Naive thymus-derived CD4-positive, alpha-beta T cell (primary cell): ENCODE measurements at places on chromosomes 1 and 21.
A peak's percentile ranks its signal among the peaks of the same experiment; 100 is the strongest.

- no peak overlapping the region for H3K27ac ChIP-seq
- no peak for DNase-seq
- H3K4me1 ChIP-seq: no peaks in the 10 kb centered on the region
- H3K36me3 ChIP-seq: no peaks in the 10 kb centered on the region
- no peaks in the 10 kb centered on the region for H3K27me3 ChIP-seq
Observed at GRCh38 chr1:97093741-97094140, 372.2 kb downstream of the PTBP2 start.

GRCh38 chr21:45957981-45958600 lies 23.5 kb upstream of the COL6A1 start:
- H3K36me3 ChIP-seq: no peaks in the 10 kb centered on the region
- H3K4me1 ChIP-seq: no peaks in the 10 kb centered on the region
- DNase-seq: no peak
- no peak overlapping the region for H3K27ac ChIP-seq
- H3K27me3 ChIP-seq: no peaks in the 10 kb centered on the region

DNA sequence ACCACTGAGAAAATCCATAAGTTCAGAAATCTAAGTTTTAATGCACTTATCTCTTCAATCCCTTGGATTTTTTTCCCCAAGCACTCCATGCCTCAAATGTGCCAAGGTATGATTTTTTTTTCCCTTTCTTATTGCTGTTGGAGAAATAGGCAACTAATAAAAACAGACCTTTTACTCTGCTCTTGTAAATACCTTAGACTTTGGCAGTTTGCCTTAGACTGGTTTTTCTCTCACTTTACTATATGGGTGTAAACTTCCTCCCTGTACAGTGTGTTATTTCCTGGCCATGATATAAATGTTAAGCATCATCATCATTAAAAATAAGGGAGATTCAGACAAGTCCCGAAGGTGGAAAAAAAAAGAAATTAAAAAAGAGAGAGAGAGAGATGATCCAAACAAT lies 65.7 kb downstream of the LRRC8C start:
- H3K36me3 ChIP-seq: no peaks in the 10 kb centered on the region
- H3K27ac ChIP-seq: peak overlapping the region; percentile 34
- peaks cover 67% of the 10 kb centered on the region for H3K4me1 ChIP-seq
- H3K27me3 ChIP-seq: no peaks in the 10 kb centered on the region
- H3K4me3 ChIP-seq: peak overlapping the region; percentile 15
- no peak for DNase-seq

DNA sequence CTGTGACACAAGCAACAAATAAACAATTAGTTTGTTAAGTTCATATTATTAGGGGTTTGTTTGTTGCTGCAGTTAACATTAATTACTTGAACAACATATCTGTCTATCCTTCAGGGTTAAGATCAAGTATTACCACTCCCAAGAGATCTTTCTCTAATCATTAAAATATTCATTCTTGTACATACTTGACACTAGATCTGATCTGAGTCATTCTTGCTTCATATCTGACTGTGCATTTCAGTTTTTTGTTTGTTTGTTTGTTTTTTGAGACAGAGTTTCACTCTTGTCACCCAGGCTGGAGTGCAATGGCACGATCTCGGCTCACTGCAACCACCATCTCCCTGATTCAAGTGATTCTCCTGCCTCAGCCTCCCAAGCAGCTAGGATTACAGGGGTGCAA lies 613.3 kb upstream of the PLXNA2 start:
- DNase-seq: no peak
- no peaks in the 10 kb centered on the region for H3K27me3 ChIP-seq
- H3K36me3 ChIP-seq: no peaks in the 10 kb centered on the region

DNA sequence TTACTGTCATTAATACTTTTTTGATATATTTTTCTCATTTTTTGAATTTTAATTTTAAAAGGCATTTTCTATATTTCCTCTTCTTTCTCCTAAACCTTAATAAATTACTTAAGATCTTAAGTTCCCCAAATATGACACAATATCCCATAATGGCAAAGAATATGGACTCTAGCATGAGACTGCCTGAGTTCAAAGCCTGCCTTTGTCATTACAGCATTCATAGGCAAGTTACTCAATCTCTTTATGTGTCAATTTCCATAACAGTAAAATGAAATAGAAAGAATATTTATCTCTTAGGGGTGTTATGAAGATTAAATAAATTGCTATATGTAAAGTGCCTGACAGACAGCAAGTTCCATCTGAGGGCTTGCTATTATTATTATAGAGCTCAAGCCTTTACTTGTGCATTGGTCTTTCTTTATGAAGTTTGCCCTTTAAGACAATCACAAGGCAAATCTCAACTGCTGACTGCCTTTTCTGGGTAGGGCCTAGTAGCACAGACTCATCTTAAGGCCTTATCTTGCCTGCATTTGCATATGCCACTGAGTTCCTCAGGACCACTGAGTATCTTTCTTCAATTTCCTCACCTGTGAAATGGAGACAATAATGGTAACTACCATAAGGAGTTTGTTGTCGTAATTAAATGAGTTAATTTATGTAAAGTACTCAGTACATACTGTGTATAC lies 231.0 kb downstream of the NRIP1 start:
- no peak overlapping the region for H3K4me3 ChIP-seq
- DNase-seq: no peak
- no peaks in the 10 kb centered on the region for H3K4me1 ChIP-seq
- H3K27me3 ChIP-seq: no peaks in the 10 kb centered on the region
- no peak overlapping the region for H3K27ac ChIP-seq

DNA sequence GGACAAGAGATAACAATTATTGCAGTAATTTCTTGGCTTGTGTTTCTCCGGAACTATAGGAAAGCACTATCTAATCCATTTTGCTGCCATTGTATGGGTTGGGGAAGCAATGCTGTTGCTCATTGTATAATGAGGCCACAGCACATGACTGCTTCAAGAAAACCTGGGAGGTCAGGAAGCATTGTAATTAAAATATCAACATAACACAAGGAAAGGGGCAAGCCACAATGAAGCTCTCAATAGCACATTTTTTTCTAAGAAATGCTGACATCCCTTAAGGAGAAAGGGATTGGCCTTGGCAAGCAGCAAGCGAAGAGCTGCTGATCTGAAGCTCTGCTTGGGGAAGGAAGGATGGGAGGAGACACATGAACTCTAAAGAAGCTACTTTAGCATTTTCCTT lies 44.0 kb downstream of the PLPP3 start:
- H3K36me3 ChIP-seq: no peaks in the 10 kb centered on the region
- DNase-seq: no peak
- H3K4me3 ChIP-seq: no peak overlapping the region
- H3K27me3 ChIP-seq: no peaks in the 10 kb centered on the region

- H3K4me3 ChIP-seq: no peak overlapping the region
- H3K27me3 ChIP-seq: no peaks in the 10 kb centered on the region
- DNase-seq: no peak
- no peaks in the 10 kb centered on the region for H3K36me3 ChIP-seq
- no peaks in the 10 kb centered on the region for H3K4me1 ChIP-seq
Observed at GRCh38 chr1:87712261-87713010, 383.8 kb downstream of the LMO4 start.

GRCh38 chr1:172946814-172947507 lies 103.8 kb downstream of the TNFSF18 start:
- H3K4me1 ChIP-seq: no peaks in the 10 kb centered on the region
- DNase-seq: no peak
- H3K36me3 ChIP-seq: no peaks in the 10 kb centered on the region
- no peaks in the 10 kb centered on the region for H3K27me3 ChIP-seq
- H3K27ac ChIP-seq: no peak overlapping the region

GRCh38 chr1:81221564-81221963 lies 579.2 kb upstream of the ADGRL2 start:
- DNase-seq: no peak
- no peak overlapping the region for H3K4me3 ChIP-seq
- no peak overlapping the region for H3K27ac ChIP-seq
- H3K27me3 ChIP-seq: no peaks in the 10 kb centered on the region
- H3K4me1 ChIP-seq: no peaks in the 10 kb centered on the region
- H3K36me3 ChIP-seq: no peaks in the 10 kb centered on the region

- DNase-seq: no peak
- no peaks in the 10 kb centered on the region for H3K27me3 ChIP-seq
- no peaks in the 10 kb centered on the region for H3K36me3 ChIP-seq
- H3K4me1 ChIP-seq: peaks cover 3% of the 10 kb centered on the region
- peak overlapping the region; percentile 55 for H3K4me3 ChIP-seq
Observed at GRCh38 chr1:227541796-227542152, 21.6 kb upstream of the ZNF678 start.

DNA sequence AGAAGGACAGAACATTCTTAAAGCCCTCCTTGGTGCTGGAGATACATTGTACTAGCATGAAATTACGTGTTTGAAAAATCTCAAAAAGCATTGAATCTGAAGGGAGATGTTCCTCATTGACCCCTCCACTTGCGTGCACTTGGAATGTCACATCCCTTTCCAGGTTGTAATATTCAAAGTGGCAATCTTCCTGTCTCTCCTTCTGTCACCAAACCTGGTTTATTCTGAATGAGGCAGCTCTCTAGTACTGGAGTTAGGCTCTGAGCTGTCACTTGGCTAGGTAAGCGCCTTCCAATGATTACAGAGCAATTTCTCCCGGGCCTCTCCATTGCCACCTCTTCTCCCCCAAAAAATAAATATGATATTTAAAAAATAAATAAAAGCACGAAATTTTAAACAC lies 855 bp downstream of the DSCAM start:
- H3K4me3 ChIP-seq: no peak overlapping the region
- no peaks in the 10 kb centered on the region for H3K36me3 ChIP-seq
- no peak overlapping the region for H3K27ac ChIP-seq
- no peaks in the 10 kb centered on the region for H3K4me1 ChIP-seq
- no peak for DNase-seq

DNA sequence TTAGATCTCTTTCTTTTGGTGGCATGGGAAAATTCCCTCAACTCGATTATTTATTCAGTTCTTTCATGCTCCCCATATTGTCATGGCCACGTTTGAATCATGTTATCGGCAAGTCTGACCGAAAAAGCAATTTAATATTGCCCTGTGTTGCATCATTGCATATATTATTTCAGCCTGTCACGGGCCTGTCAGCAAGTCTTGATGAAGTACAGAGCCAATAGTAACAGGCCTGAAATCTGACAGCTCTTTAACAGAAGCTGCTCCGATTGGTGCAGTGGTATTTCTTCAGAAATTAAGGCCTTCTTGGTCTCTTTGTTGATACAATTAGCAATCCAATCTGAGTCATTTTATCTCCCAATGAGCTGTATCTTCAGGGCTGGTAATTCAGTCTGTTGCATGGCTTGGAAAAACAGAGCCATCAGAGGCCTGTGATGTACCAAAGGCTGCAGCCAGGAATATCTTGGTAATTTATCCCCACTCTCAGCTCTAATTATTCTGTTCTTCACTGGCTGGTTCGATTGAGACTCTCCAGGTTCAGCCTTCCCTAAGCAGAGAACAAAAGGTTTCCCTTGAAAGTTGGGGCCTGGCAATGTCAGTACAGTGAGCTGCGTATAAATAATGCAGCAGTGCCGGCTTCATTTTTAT lies 149.5 kb downstream of the FGGY start:
- H3K27ac ChIP-seq: no peak overlapping the region
- H3K4me3 ChIP-seq: no peak overlapping the region
- no peak for DNase-seq
- H3K36me3 ChIP-seq: no peaks in the 10 kb centered on the region
- no peaks in the 10 kb centered on the region for H3K4me1 ChIP-seq

- no peak overlapping the region for H3K27ac ChIP-seq
- no peak overlapping the region for H3K4me3 ChIP-seq
- DNase-seq: no peak
- H3K4me1 ChIP-seq: no peaks in the 10 kb centered on the region
Observed at GRCh38 chr1:206439205-206439604, 31.1 kb upstream of the IKBKE start.

DNA sequence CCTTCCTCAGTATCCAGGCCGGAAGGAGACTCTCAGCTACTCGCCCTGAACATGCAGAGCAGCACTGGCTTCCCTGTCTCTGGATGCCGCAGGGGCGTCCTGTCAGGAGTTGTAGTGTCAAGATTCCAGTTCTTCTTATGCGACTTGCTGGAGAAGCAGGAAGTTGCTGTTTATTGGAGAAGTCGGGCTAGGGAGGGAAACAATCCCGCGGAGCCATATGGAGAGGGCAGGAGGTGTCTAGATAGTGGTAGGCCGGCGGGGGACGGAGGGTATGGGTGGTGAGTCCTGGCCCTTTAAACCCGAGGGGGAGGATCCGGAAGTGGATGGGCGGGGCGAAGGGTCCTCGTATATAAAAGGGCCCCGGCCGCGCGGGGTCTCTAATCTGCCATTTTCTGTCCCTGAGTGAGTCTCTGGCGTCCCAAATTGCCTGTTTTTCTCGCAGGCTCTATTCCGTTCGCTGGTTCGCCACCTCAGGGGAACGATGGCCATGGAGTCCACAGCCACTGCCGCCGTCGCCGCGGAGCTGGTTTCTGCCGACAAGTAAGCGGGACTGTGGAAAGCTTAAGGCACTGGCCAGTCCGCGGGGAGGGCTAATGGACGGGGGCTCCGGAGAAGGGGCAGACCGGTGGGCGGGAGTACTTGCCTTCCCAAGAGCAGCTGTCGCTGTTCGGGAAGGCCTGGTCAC lies at the start of gene NASP:
TSS of gene NASP (plus strand) at position 376 of the 685 bp plus-strand sequence. CDS start at position 482, 106 bp downstream.
- DNase-seq: peak; percentile 95
- no peaks in the 10 kb centered on the region for H3K36me3 ChIP-seq
- peak within 1 kb of the TSS; percentile 98 for H3K4me3 ChIP-seq
- H3K27me3 ChIP-seq: no peaks in the 10 kb centered on the region
- peak within 1 kb of the TSS; percentile 91 for H3K27ac ChIP-seq

- no peaks in the 10 kb centered on the region for H3K36me3 ChIP-seq
- H3K4me1 ChIP-seq: peaks cover 71% of the 10 kb centered on the region
- H3K27ac ChIP-seq: no peak overlapping the region
Observed at GRCh38 chr1:64894438-64895196, 71.7 kb downstream of the JAK1 start.

GRCh38 chr1:213376862-213377372 lies 325.9 kb downstream of the RPS6KC1 start:
- no peaks in the 10 kb centered on the region for H3K27me3 ChIP-seq
- H3K27ac ChIP-seq: no peak overlapping the region
- H3K4me1 ChIP-seq: no peaks in the 10 kb centered on the region
- no peak for DNase-seq
- no peaks in the 10 kb centered on the region for H3K36me3 ChIP-seq

DNA sequence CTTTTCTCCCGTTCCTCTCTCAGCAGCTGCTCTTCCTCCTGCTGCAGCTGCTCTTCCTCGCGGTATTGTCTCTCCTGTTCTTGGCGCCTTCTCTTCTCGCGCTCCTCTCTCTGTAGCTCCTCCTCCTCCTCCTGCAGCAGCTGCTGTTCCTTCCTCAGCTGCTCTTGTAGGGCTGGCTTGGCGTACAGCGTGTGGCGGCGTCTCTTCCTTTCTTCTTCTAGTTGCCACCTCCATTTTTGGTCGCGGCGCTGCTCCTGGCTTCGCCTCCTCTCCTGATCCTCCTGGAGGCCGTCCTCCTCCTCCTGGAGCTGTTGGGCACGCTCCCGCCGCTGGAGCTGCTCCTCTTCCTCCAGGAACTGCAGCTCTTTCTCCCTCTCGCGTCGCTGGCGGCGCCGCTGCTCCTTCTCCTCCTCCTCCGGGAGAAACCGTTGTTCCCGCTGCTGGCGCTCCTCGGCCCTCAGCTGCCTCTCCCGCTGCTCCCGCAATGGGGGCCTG lies 4.8 kb downstream of the TCHH start:
- peaks cover 23% of the 10 kb centered on the region for H3K4me1 ChIP-seq
- peak overlapping the region; percentile 63 for H3K4me3 ChIP-seq
- no peaks in the 10 kb centered on the region for H3K36me3 ChIP-seq
- peak; percentile 25 for DNase-seq
- no peak overlapping the region for H3K27ac ChIP-seq

GRCh38 chr1:34642679-34643078 lies 112.2 kb upstream of the GJB5 start:
- no peaks in the 10 kb centered on the region for H3K27me3 ChIP-seq
- no peak overlapping the region for H3K27ac ChIP-seq
- no peaks in the 10 kb centered on the region for H3K4me1 ChIP-seq
- DNase-seq: no peak
- no peak overlapping the region for H3K4me3 ChIP-seq
- H3K36me3 ChIP-seq: no peaks in the 10 kb centered on the region
